ENCODE measurements at places on chromosomes 7 and 10.

DNA sequence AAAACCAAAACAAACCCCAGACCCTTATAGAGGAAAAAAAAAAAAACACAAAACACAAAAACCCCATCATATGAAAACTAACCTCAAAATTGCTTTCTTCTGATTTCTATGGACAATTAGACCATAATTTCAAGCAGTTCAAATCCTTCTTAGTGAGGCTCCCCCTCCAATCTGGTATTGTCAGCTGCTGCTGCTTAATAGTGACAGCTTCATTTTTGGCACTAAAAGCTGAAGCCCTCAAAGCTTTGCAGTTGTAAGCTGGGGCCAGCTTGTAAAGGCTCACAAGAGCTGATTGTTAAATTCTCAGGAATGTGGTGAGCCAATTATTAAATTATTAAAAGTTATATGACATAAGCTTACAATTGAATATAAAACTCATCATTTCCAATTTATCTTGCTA is 21.9 kb downstream of the ATXN7L1 start:
- DNase-seq: no peak

DNA sequence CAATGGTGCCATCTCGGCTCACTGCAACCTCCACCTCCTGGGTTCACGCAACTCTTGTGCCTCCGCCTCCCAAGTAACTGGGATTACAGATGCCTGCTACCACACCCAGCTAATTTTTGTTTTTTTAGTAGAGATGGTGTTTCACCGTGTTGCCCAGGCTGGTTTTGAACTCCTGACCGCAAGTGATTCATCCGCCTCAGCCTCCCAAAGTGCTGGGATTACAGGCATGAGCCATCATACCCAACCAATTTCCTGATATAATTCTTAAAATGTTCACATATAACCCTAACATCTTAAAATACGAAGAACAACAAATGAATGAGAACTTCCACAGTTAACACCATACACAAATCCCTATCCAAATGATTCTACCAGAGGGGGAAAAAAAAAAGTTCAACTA is 31.2 kb downstream of the BAIAP2L1 start:
- DNase-seq: no peak

- no peak for DNase-seq
Observed at GRCh38 chr10:127889605-127890195, 3.0 kb downstream of the CLRN3 start.

GRCh38 chr7:99644431-99644830 is 27.7 kb downstream of the ZSCAN25 start:
- DNase-seq: no peak

DNA sequence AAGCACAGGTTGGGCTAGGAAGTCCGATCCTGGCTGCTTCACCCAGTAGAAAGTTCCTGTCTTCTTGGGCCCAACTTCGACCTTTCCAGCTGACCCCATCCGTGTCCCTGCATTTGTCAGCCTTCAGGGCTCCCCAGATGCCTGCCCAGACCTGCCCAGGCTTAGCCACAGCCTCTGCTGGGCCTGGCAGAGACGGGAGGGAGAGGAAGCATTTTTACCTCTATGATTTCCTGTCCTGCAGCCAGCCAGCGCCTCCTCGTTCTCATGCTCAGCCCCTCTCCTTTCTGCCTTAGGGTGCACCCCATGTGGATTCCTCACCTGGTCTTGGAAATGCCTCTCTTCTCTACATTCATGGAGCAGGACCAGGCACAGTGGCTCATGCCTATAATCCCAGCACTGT is 3.7 kb downstream of the METTL27 start:
- DNase-seq: no peak

DNA sequence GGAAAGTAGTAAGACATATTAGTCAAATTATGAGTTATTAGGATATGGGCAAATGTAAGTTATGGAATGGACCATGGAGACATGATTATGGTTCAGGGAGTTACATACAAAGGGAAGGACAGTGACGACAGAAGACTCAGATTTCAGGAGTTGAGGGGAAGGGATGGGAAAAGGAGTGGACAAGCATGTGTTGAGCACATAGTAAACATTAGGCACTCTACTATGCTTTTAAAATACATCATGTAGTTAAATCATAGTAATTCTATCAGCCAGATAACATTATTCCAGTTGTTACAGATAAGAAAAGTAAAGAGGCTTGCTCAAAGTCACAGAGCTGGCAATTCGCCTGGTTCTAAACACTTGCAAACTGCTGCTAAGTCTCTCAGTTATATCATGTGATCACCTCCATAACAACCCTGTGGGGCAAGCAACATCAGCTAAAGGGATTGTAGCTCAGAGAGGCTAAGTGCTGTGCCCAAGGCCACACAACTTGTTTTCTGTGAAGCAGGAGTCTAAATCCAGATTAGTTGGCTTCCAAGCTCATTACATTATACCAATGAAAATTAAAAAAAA is 115.2 kb upstream of the MDFIC start:
- DNase-seq: no peak

- no peak for DNase-seq
Observed at GRCh38 chr10:51675088-51675487, 24.3 kb downstream of the CSTF2T start.

DNA sequence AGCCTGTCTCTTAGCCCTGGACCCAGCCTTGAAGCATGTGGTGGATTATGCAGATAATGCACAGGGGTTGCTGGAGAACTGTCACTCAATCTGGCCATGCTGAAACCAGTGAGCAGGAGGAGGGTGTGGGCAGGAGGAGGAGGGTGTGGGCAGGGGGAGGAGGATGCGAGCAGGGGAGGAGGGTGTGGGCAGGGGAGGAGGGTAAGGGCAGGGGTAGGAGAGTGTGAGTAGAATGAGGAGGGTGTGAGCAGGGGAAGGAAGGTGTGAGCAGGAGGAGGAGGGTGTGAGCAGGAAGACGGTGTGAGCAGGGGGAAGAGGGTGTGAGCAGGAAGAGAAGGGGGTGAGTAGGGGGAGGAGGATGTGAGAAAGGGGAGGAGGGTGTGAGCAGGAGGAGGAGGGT is 18.8 kb downstream of the CAMK2B start:
- no peak for DNase-seq
